ENCODE measurements at places on chromosomes 4 and X. TPM values are rescaled to one million over a fixed set of nuclear protein-coding genes. Genes with fewer than 3 reads are reported as not detected.
A peak's percentile ranks its signal among the peaks of the same experiment; 100 is the strongest.

GRCh38 chrX:133985164-133985966 is at the start of gene GPC3:
GPC3 (minus strand) TSS chrX:133985594.
- no peak for DNase-seq

GRCh38 chr4:145346081-145346480 is 135.6 kb upstream of the SMAD1 start:
- no peak for DNase-seq

DNA sequence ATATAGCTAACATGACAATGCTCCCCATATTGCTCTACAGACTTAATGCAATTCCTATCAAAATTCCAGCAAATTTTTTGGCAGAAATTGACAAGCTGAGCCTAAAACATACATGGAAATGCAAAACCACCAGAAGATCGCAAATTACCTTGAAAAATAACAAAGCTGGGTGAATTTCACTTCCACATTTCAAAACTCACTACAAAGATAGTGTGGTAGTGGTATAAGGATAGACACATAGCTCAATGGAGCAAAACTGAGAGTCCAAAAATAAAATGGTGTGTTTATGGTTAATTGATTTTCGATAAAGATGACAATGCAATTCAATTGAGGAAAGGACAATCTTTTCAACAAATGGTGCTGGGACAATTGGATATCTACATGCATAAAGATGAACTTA is 65.8 kb downstream of the SLC9A7 start:
- no peak for DNase-seq

DNA sequence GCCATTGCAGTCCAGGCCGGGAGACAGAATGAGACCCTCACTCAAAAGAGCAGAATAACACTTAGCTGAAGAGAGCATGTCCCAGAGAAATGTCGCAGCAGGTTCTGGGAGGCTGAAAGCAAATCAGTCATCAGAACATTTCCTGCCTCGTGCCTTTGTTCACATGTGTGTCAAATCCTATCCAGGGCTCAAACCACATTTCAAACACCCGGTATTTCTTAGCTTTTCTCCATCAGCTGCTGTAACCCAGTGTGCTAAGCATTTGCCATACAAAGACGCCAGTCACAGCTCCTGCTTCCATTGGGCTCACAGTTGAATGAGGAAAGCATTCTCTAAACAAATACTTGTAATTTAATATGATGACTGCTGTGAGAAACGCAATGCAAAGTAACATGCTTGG is 6.0 kb downstream of the PALLD start:
- no peak for DNase-seq

DNA sequence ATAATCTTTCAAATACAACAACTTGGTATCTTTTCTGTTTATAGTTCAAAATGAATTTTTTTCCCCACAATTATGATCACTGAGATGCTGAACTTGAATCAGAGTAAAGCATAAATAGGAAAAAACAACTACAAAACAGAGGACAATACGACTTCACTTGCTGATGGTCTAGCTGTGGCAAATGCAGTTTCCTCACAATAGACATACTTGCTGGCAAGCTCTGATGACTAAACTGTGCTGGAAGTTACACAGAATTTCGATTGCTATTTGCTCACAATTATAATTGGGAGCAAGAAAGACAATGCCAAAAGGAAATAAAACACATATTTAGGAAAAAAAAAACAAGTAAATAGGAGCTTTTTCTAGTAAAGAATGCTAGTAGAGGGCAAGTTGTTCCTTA is 14.7 kb downstream of the VEGFC start:
- peak; percentile 92 for DNase-seq

GRCh38 chr4:5824635-5825034 is 68.3 kb downstream of the CRMP1 start:
- DNase-seq = peak; percentile 65

DNA sequence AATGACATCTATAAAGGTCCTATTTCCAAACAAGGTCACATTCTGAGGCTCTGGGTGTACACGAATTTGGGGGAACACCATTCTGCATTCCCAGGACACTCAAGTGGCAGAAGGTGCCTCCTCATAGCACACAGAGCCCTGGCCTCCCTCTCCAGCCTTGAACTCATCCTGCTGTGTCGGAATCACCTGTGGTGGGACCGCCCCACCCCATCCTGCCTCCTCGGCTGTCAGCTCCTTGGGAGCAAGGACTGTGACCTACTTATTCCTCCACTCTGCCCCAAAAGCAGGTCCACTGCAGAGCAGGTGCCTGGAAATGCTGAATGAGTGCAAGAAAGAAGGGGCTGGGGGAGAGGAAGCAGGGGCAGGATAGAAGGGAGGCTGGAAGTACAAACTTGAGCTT is 33.5 kb downstream of the HTRA3 start:
- DNase-seq = no peak

DNA sequence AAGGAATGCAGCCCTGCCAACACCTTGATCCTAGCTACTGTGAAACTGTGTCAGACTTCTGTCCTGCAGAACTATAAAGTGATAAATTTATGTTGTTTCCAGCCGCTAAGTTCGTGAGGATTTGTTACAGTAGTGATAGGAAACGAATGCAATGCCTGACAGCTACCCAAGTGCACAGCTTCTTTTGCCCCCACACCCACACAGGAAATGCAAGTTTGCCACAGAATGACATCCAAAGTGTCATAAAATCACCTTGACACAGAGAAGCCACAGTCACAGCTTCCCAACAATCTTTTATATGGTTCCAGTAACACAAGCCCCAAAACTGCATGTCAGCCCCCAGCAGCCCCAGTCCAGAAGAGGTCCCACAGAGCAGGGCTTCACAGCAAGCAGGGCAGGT is 216.9 kb upstream of the S100G start:
- no peak for DNase-seq

GRCh38 chrX:78316265-78316664 is 11.1 kb downstream of the CYSLTR1 start:
- no peak for DNase-seq

- DNase-seq = no peak
These were observed 14.8 kb downstream of the PDK3 start for GRCh38 chrX:24479924-24480323.

PRDX4 gene
- total RNA-seq = 447 TPM

DRP2 gene
- 0.22 TPM for total RNA-seq

APLN gene
- 1.1 TPM for total RNA-seq

PRMT9 gene
- total RNA-seq = 8.6 TPM
